GM23248 (cell line): ENCODE measurements at places on chromosomes 13 and 19. TPM values are rescaled to one million over a fixed set of nuclear protein-coding genes. Genes with fewer than 3 reads are reported as not detected.

GRCh38 chr19:12043752-12044422, 8.4 kb upstream of the ZNF433 start:
- H3K36me3 ChIP-seq = peaks cover 8% of the 10 kb centered on the region; the same call in 1 of the 2 replicates
- no peak overlapping the region for H3K4me3 ChIP-seq
- no peak overlapping the region for H3K27ac ChIP-seq
- no peaks in the 10 kb centered on the region for H3K4me1 ChIP-seq
- no peak for DNase-seq
- H3K27me3 ChIP-seq = no peaks in the 10 kb centered on the region

- no peaks in the 10 kb centered on the region for H3K4me1 ChIP-seq
- H3K4me3 ChIP-seq = no peak overlapping the region
- no peak overlapping the region for H3K27ac ChIP-seq
Measured at GRCh38 chr13:52968074-52968700, 60.4 kb upstream of the OLFM4 start.

GRCh38 chr13:48559638-48560320, 26.9 kb upstream of the RCBTB2 start:
- no peaks in the 10 kb centered on the region for H3K36me3 ChIP-seq
- no peak overlapping the region for H3K4me3 ChIP-seq
- H3K4me1 ChIP-seq = peaks cover 7% of the 10 kb centered on the region; the same call in 1 of the 2 replicates

RHPN2 gene
- total RNA-seq = 1.3 and 4.8 TPM in 2 replicates

DNA sequence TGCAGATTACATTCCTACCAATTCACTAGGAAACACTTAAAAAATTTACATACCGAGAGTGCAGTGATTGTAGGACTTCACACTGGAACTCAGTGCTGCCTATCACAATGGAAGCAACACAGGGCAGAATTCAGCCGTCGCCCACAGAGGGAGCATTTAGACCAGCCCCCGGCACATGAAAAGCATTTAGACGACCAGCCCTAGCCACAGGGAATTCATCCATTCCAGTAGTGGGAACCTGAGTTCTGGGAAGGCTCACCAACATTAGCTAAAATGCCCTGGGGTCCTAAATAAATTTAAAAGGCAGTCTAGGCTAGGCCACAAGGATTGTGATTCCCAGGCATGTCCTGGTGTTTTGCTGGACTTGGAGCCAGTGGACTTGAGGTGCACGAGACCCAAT, 155.2 kb downstream of the LIG4 start:
- H3K27ac ChIP-seq = no peak overlapping the region
- H3K27me3 ChIP-seq = no peaks in the 10 kb centered on the region
- H3K4me3 ChIP-seq = no peak overlapping the region
- H3K4me1 ChIP-seq = no peaks in the 10 kb centered on the region

DNA sequence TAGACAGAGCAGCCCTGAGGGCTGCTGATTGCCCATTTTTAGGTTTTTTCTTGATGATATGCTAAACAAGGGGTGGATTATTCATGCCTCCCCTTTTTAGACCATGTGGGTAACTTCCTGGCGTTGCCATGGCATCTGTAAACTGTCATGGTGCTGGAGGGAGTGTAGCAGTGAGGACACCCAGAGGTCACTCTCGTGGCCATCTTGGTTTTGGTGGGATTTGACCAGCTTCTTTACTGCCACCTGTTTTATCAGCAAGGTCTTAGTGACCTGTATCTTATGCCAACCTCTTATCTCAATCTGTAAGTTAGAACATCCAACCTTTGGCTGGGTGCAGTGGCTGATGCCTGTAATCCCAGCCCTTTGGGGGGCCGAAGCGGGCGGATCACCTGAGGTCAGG, 148.0 kb downstream of the PTPRS start:
- H3K4me1 ChIP-seq = no peaks in the 10 kb centered on the region
- DNase-seq = no peak
- no peaks in the 10 kb centered on the region for H3K27me3 ChIP-seq
- no peaks in the 10 kb centered on the region for H3K36me3 ChIP-seq

MBD3L2B gene
- total RNA-seq = not detected in 2 replicates

DNA sequence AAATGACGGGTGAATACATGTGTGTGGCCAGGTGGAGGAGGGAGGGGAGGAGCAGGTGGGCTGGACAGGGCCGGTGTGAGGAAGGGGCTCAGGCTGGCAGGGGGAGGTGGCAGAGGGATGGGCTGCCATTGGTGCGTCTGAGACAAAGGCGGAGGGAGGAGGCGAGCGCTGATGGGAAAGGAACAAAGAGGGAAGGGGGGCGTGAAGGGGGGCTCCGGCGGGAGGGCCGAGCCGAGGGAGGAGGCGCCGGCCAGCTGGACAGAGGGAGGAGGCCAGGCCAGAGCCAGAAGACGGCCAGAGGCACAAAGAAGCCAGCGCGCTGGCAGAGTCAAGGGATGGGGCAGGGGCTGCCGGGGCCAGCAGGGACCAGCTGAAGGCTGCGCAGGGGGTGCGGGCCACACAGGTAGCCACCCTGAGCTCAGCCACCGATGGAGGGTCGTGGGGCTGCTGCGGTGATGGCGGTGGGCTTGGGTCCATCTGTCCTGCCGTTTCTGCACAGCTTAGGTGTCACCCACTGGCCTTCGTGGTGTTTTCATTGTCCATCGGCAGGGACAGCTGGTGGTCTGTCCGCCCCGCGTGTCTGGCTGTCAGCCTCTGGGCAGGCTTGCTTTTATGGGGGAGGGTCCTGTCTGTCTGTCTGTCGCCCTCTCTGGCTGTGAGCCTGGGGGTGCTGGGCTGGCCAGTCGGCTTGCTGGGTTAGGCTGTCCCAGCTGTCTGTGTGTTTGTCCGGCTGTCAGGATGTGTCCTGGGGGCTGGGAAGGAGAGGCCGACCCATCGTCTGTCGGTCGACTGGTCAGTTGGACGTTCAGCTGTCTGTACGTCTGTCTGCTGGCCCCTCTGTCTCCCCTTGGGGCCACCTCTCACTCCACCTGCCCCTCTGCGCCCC, 2.2 kb downstream of the APC2 start:
- DNase-seq = no peak
- peaks cover 29% of the 10 kb centered on the region for H3K27me3 ChIP-seq
- no peaks in the 10 kb centered on the region for H3K36me3 ChIP-seq
- H3K4me1 ChIP-seq = no peaks in the 10 kb centered on the region
- H3K4me3 ChIP-seq = no peak overlapping the region

DNA sequence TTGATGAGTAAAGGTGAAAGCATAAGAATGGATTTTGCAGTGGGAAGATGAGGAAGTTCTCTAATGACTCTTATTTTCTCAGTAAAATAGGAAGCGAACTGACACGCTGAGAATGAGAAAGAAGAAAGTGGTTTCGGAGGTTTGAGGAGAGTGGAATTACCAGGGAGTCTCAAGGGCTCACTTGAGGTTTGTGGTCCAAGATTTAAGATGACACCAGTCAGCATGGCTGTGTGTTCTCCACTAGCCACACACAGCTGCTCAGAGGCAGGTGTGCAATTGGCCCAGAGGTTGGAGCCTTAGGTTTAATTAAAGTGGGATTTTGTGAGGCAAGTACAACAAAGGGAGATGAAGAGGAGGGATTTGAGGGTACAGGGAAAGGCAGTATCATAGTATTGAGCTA, 99.6 kb upstream of the NBEA start:
- H3K27me3 ChIP-seq = no peaks in the 10 kb centered on the region
- no peak overlapping the region for H3K4me3 ChIP-seq
- H3K4me1 ChIP-seq = no peaks in the 10 kb centered on the region
- H3K36me3 ChIP-seq = no peaks in the 10 kb centered on the region
- no peak overlapping the region for H3K27ac ChIP-seq

GRCh38 chr13:26628706-26629105, 71.2 kb downstream of the WASF3 start:
- H3K27me3 ChIP-seq = no peaks in the 10 kb centered on the region
- DNase-seq = peak; percentile 48
- no peaks in the 10 kb centered on the region for H3K4me1 ChIP-seq
- no peak overlapping the region for H3K4me3 ChIP-seq

GRCh38 chr19:40827386-40828247, 22.6 kb downstream of the CYP2A6 start:
- H3K27ac ChIP-seq = no peak overlapping the region
- H3K4me3 ChIP-seq = no peak overlapping the region
- peaks cover 13% of the 10 kb centered on the region for H3K4me1 ChIP-seq
- DNase-seq = no peak
- H3K36me3 ChIP-seq = no peaks in the 10 kb centered on the region; the same call in 1 of the 2 replicates

- no peaks in the 10 kb centered on the region for H3K27me3 ChIP-seq
- no peaks in the 10 kb centered on the region for H3K4me1 ChIP-seq
- DNase-seq = no peak
- no peak overlapping the region for H3K27ac ChIP-seq
- no peak overlapping the region for H3K4me3 ChIP-seq
- no peaks in the 10 kb centered on the region for H3K36me3 ChIP-seq
Measured at GRCh38 chr13:112270951-112271350, 105.2 kb upstream of the SPACA7 start.

SMIM24 gene
- not detected in 2 replicates for total RNA-seq

DNA sequence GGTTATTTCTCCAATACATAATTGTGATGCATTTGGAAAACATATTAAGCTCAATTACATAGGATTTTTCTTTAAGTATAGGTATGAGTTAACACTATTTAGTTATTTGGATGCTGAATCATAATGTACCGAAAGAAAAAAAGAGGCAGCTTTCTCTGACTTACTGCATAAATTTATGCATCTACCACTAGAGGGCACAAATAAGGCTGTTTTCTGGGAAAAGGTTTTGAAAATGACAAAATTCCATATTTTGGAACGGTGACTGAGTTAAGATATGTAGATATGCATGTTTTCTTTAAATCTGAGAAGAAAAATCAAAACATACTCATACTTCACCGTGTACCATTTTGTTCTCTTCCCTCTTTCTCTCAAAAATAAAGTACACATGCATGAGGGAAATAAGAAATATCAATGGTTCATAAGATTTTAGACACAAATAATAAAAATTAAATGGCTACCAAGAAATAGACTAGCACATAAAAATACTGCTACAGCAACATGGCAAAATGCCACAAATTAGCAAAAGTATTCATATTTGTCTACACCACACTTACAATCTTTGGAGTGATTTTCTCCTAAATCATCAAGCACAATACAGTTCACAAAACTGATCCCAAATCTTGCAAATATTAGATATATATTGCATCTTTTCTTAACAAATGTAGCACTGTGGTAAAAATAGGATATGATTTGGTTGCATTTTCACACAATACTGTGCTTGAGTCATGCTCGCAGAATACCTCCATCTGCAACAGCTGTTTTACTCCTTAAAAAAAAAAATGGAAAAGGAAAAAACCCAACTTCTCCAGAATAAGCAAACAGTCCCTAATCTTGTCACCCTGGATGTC, 260.0 kb downstream of the FGF14 start:
- no peaks in the 10 kb centered on the region for H3K36me3 ChIP-seq
- H3K27me3 ChIP-seq = no peaks in the 10 kb centered on the region

GRCh38 chr19:34096020-34096915, 76.0 kb upstream of the LSM14A start:
- no peaks in the 10 kb centered on the region for H3K36me3 ChIP-seq
- peak; percentile 65 for DNase-seq
- H3K27ac ChIP-seq = no peak overlapping the region
- no peak overlapping the region for H3K4me3 ChIP-seq
- H3K4me1 ChIP-seq = no peaks in the 10 kb centered on the region

DNA sequence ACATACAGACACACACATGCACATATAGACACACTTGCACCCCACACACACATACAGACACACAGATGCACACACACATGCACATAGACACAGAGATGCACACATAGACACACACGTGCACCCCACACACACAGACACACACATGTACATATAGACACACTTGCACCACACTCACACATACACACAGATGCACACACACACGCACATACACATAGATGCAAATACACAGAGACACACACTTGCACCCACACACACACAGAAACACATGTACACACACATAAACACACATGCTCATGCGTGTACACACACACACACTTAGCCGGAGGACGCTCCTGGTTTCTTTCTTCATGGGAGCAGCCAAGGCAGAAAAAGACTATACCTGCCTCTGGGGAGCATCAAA, 10.0 kb downstream of the COL4A2 start:
- no peak for DNase-seq
- no peaks in the 10 kb centered on the region for H3K27me3 ChIP-seq
- H3K4me1 ChIP-seq = peaks cover 30% of the 10 kb centered on the region
- no peak overlapping the region for H3K27ac ChIP-seq
- no peak overlapping the region for H3K4me3 ChIP-seq

DNA sequence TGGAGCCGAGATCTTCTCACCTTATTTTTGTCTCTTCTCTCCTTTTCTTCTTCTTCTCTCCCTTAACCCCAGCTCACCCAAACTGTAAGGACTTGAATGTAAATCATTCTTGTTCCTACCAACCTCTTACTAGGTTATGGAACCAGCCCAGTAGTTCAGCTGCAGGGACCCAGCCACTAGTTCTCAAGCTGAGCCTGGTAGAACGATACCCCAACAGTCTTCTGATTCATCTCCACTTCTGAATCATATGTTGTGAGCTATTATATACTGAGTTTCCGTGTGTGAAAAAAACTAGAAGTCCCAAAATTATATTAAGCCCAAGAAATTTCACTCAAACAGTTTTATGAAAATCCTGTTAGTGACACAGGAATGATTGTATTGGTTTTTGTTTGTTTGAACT, 67.7 kb downstream of the DCT start:
- H3K27me3 ChIP-seq = peaks cover 17% of the 10 kb centered on the region
- H3K27ac ChIP-seq = no peak overlapping the region
- peak; percentile 15 for DNase-seq
- H3K36me3 ChIP-seq = no peaks in the 10 kb centered on the region
- no peaks in the 10 kb centered on the region for H3K4me1 ChIP-seq

DNA sequence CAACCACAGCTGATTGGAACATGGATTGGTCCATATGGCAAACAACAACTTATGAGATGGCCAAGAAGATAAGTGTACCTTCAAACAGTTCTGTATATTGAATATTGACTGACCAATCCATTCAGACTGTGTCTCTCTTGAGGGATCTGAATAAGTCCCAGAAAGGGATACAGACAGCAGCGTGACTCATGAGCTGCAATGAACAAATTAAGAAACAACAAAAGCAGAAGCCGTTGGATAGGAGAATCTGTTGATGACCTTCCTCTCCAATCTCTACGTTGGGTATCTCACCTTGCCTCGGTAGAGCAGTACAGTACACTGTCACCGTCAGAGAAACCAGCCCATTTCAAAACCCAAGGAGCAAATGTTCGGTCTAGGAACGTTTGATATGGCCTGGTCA, 21.3 kb downstream of the MBD3L2B start:
- no peak overlapping the region for H3K27ac ChIP-seq
- no peaks in the 10 kb centered on the region for H3K36me3 ChIP-seq
- H3K4me1 ChIP-seq = peaks cover 4% of the 10 kb centered on the region; the same call in 1 of the 2 replicates
- no peak overlapping the region for H3K4me3 ChIP-seq
- DNase-seq = no peak
- no peaks in the 10 kb centered on the region for H3K27me3 ChIP-seq

GRCh38 chr19:10096615-10096963, 5.9 kb downstream of the ANGPTL6 start:
- H3K27me3 ChIP-seq = no peaks in the 10 kb centered on the region
- H3K4me3 ChIP-seq = peak overlapping the region; percentile 70
- no peaks in the 10 kb centered on the region; the same call in 1 of the 2 replicates for H3K36me3 ChIP-seq
- peak; percentile 59 for DNase-seq
- no peaks in the 10 kb centered on the region for H3K4me1 ChIP-seq
- H3K27ac ChIP-seq = peak overlapping the region; percentile 53
